Glutamatergic neuron (in vitro differentiated cells): ENCODE measurements at places on chromosomes 11 and 22. TPM values are rescaled to one million over a fixed set of nuclear protein-coding genes. Genes with fewer than 3 reads are reported as not detected.

DNA sequence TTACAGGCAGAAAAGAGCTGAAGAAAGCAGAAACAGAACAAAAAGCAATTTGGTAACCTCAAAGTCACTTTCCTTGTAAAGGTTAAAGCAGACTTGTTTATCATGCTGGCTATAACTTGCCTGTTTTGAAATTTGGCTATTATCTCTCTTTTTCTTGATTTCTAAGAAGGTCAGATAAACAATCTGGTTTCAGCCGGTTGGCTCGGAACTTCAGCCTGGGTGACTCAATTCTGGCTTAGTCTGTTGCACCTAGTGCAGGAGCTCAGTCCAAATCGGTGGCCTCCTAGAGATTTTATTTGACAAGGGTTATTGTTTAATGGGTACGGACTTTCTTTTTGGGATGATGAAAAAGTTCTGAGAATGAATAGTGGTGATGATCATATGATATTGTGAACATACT, 367.1 kb upstream of the B3GAT1 start:
- no peak overlapping the region for H3K4me3 ChIP-seq
- no peak overlapping the region for H3K27ac ChIP-seq
- no peaks in the 10 kb centered on the region for H3K27me3 ChIP-seq
- H3K36me3 ChIP-seq = no peaks in the 10 kb centered on the region
- no peaks in the 10 kb centered on the region for H3K4me1 ChIP-seq

DNA sequence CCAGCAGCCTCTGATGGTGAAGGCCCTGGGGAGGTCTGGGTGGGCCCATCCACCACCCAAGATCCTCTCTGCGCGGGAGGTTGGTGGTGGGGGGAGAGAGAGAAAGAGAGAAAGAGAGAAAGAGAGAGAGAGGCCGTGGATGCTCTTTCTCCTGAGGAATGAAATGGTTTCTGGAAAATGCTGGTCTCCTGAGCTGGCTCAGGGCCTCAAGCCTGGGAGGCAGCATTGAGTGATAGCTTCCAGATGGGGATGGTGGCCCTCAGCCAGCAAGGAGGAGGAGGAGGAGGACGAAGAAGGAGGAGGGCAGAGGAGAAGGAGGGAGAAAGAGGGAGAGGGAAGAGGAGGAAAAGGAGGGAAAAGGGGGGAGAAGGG, 4.6 kb downstream of the TSPAN32 start:
- H3K36me3 ChIP-seq = no peaks in the 10 kb centered on the region
- H3K27ac ChIP-seq = no peak overlapping the region
- no peak for DNase-seq
- H3K4me1 ChIP-seq = no peaks in the 10 kb centered on the region
- peaks cover 6% of the 10 kb centered on the region for H3K27me3 ChIP-seq
- H3K4me3 ChIP-seq = no peak overlapping the region

DNA sequence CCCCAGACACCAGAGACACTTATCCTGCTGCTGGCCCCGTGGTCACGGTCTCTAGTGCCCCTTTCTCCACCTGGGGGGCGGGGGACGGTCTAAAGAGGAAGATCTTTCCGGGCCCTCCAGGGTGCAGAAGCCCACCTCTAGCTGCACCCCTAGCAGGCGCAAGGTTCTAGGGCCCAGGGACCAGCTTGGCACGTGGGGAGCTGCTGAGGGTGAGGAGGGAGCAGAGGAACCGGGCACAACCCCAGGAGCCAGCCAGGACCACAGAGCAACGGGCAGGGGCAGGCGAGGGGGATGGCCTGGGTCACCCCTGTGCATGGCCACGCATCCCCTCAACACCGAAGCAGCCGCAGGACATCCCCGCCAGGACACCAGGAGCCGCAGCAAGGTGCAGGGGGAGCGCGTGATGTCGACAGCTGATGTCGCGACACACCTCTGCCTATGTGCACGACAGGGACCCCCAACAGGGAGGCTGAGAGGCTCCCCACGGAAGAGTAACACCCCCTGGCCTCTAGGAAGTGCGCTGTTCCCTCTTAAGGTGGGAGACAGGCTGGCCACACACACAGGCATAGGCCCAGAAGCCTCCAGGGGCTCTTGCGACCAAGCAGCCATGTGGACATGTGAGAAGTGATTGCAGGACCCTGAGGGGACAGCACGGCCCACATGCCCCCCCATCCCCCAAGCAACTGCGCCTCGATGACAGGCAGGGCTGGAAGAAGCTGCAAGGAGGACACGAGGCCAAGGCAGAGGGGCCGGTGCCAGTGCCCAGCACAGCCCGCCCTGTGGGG, 5.1 kb downstream of the LRFN4 start:
- no peak overlapping the region for H3K4me3 ChIP-seq
- no peak overlapping the region for H3K27ac ChIP-seq
- H3K27me3 ChIP-seq = peaks cover 4% of the 10 kb centered on the region
- peak; percentile 13 for DNase-seq

GRCh38 chr11:76845069-76845468, 15.6 kb upstream of the ACER3 start:
- H3K4me3 ChIP-seq = no peak overlapping the region
- no peak for DNase-seq
- no peaks in the 10 kb centered on the region for H3K36me3 ChIP-seq

- H3K27ac ChIP-seq = peak overlapping the region; percentile 46
- no peaks in the 10 kb centered on the region for H3K27me3 ChIP-seq
- peaks cover 17% of the 10 kb centered on the region for H3K4me1 ChIP-seq
- H3K36me3 ChIP-seq = no peaks in the 10 kb centered on the region
These were observed 221.9 kb upstream of the TBCEL start for GRCh38 chr11:120801801-120802689.

DNA sequence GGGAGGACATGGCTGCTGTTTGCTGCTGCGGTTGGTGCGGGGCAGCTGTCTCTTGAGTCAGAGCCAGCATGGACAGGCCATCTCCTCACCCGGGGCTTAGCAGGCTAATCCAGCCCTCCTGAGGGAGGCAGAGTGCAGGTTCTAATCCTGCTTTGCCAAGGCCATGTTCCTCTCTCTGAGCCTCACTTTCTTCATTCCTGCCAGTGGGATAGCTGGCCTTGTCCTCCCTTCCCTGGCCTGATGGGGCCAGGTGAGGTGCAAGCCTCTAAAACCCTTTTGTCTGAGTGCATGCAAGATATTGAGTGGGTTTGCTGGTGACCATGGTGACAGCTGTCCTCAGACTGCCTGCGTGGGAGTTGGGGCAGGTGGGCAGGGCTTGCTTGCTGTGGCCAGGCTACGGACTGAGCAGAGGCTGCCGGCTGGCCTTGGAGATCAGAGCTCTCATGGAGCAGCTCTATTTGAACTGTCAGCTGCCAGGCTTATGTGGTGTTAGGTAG, 3.6 kb downstream of the USP35 start:
- DNase-seq = peak; percentile 40
- H3K4me1 ChIP-seq = peaks cover 34% of the 10 kb centered on the region
- peaks cover 20% of the 10 kb centered on the region for H3K27me3 ChIP-seq

DNA sequence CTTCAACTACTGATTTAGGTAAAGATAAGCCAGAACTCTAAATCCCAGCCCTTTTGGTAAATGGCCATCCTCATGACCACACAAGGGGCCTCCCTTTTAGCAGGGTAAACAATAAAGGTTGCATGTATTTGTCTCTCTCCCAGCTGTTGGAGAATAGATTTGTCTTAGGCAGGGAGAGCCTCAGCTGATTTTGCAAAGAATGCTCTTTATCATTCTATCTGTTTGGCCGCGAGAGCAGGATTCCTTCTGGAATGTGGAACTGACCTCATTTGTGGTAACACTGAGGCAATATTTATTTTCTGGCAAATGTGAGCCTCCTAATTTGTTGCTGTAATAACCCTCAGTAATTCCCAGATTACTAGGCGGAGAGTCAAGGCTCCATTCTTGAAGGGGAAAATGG, 15.3 kb downstream of the PTS start:
- no peaks in the 10 kb centered on the region for H3K27me3 ChIP-seq
- DNase-seq = no peak
- H3K36me3 ChIP-seq = peaks cover 21% of the 10 kb centered on the region
- no peak overlapping the region for H3K4me3 ChIP-seq

SWAP70 gene
- 8.7 TPM for total RNA-seq

C1QTNF5 gene
- total RNA-seq = 0.32 TPM

MS4A2 gene
- not detected for total RNA-seq
